NCI-H2107 (cell line): ENCODE measurements at places on chromosomes 2 and 18.

DNA sequence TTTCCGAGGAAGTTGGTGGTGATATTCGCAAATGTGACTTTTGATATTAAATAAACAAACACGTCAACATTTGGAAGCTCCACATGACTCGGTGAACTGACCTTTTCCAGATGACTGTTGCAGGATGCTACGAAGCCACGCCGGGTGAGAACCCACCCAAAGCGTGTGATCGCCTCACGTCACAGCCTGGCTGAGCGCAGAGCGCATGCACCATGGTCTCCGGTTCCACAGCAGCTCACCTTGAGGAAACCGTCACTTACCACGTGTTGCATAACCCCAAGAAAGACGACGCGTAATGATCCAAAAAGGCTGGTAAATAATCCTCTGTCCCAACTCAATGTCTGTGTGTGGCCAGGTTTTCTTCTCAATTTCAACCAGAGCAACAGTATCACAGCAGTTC lies 64.5 kb upstream of the CTDP1 start:
- no peak for DNase-seq

DNA sequence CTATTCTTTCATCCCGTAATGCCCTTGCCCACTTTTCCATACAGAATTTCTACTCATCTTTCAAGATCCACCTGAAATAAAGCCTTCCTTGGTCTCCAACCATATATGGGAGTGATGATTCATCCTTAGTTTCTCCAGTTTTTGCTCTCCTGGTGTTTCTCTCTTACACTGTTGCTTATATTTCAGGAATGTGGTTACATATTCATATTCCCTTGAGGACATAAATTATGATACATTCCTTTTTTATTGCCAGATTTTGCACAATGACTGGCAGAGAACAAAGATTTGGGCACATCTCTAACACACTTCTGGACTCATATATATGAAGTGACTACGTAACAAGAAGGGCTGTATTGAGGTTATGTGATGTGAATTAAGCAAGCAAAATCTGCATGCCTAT lies 1573.4 kb upstream of the NXPH2 start:
- no peak for DNase-seq

- no peak for DNase-seq
These were observed 158.6 kb downstream of the DYSF start for GRCh38 chr2:71611781-71612527.

- no peak for DNase-seq
These were observed 68.4 kb upstream of the MCFD2 start for GRCh38 chr2:46984040-46984439.

DNA sequence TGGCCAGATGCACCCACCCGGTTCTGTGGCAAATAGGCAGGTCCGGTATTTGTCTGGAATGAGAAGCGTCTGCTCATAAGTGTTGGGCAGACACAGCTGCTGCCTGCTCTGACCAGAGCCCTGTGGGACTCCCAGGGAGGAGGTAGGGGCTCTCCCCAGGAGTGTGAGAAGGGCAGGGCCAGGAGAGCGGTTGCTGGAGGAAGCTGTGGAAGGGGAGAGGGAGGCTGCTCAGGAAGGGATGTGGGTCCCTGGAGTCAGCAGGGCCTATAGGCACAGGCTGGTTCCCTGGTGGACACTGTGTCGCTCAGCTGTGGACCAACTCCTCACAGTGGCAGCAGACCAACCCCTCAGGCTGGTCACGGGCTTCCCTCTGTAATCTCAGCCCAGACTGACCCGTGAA lies 109.2 kb downstream of the DYSF start:
- DNase-seq = no peak

GRCh38 chr2:240429341-240429871 lies 6.1 kb upstream of the GPC1 start:
- DNase-seq = no peak

GRCh38 chr2:236162882-236163470 lies 5.2 kb downstream of the GBX2 start:
- DNase-seq = no peak

DNA sequence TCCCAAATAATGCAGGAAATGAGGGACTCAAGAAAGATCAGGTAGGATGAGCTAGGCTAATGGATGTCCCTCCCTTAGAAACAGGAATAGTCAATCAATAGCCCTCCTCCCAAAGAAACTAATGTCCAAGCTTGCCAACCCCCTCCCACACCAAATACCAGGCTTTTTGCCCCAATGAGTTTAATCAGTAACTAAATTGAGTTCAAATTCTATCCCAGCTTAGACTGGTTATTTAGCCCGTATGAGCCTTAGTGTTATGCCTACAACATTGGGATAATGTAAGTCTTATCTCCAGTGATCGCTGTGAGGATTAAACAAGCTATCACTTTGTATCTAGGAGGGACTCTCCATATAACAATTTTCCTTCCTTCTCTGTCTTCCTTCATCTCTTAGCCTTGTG lies 310.7 kb downstream of the DPP10 start:
- no peak for DNase-seq

GRCh38 chr18:24443870-24444269 lies 16.6 kb upstream of the HRH4 start:
- no peak for DNase-seq

DNA sequence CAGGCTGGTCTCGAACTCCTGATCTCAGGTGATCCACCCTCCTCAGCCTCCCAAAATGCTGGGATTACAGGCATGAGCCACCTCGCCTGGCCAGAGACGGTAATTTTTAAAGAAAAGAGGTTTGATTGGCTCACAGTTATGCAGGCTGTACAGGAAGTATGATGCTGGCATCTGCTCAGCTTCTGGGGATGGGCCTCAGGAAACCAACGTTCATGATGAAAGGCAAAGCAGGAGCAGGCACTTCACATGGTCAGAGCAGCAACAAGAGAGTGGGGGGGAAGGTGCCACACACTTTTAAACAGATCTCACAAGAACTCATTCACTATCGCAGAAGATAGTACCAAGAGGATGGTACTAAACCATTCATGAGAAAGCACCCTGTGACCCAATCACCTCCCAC lies 38.0 kb upstream of the GPD2 start:
- DNase-seq = no peak

DNA sequence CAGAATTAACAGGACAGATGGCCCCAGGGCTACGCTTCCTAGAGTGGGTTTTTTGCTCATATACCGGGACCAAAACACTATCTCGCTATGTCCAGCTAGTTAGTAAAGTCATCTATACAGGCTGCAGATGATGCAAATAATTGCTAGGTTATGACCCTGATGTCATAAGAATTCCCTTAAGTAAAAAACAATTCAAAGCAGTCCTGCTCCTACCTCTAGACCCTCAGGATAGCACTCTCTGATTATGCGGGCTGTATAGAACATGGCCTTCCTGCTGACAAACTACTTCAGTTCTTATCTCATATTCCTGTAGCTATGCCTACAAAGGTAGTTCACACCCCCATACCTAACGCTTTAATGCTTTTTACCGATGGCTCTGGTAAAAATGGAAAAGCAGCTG lies 13.2 kb downstream of the DYNAP start:
- no peak for DNase-seq

- no peak for DNase-seq
These were observed 40.4 kb downstream of the PSD4 start for GRCh38 chr2:113214141-113214540.

- DNase-seq = peak; percentile 92
These were observed at the start of gene FAHD2A for GRCh38 chr2:95402370-95403203. Gene FAHD2A (plus strand): TSS chr2:95402708. CDS start chr2:95405559, 2,851 bp downstream.

GRCh38 chr2:36379710-36380448 lies 24.3 kb downstream of the CRIM1 start:
- no peak for DNase-seq

DNA sequence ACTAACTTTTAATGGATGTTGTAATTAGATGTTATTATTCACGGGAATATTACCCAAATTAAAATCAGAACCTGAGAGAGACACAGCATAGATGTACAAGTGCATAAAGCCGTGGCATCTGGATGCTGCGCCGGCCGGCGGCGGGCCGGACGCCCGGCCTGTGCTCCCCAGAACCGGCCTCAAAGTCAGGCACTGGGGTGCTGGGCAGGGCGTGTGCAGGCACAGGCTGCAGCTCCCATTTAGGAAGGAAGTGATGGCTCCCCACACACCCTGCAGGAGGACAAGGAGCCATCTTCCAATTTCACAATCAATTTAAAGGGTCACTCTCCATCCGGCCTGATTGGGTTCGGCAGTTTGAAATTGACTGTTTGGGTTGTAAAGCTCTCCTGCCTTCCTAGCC lies 367.7 kb upstream of the SALL3 start:
- DNase-seq = no peak

GRCh38 chr18:22934789-22935188 lies 1.7 kb downstream of the RBBP8 start:
- DNase-seq = no peak

- DNase-seq = no peak
These were observed 427.7 kb downstream of the TGIF1 start for GRCh38 chr18:3877678-3878077.

GRCh38 chr2:169684135-169684565 lies 10.1 kb downstream of the CFAP210 start:
- no peak for DNase-seq

- no peak for DNase-seq
These were observed 163.5 kb upstream of the CXCR4 start for GRCh38 chr2:136281281-136282114.

GRCh38 chr18:37249171-37249886 lies 316.3 kb downstream of the CELF4 start:
- no peak for DNase-seq

- DNase-seq = no peak
These were observed 15.4 kb downstream of the PPM1B start for GRCh38 chr2:44184106-44184505.

DNA sequence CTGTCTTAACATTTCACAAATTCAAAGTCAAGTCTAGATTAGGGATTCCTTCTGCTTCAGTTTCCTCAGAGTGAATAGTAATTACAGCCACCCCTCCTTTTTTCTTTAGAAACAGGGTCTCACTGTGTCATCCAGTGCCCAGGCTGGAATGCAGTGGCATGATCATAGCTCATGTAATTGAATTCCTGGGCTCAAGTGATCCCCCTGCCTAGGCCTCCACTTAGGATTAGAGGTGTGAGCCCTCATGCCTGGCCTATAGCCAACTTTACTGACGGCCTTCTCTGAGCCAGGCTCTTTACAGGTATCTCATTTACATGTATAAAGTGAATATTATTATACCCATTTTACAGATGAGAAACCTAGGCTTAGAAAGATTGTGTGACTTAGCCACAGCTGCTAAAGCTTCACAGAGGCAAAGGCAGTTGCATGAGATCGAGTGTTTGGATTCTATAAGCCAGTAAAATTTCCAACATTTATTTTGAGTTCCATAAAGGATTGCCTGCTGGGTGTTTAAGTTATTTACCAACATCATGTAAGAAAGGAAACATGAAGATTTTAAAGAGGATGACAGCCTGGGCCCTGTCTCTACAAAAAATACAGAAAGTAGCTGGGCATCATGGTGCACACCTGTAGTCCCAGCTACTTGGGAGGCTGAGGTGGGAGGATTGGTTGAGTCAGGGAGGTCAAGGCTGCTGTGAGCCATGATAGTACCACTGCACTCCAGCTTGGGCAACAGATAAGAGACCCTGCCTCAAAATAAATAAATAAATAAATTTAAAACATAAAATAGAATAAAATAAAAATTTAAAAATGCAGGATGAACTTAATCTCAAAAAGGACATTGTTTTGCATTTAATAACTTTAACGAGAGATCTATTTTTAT lies 1.8 kb downstream of the ENOSF1 start:
- no peak for DNase-seq

DNA sequence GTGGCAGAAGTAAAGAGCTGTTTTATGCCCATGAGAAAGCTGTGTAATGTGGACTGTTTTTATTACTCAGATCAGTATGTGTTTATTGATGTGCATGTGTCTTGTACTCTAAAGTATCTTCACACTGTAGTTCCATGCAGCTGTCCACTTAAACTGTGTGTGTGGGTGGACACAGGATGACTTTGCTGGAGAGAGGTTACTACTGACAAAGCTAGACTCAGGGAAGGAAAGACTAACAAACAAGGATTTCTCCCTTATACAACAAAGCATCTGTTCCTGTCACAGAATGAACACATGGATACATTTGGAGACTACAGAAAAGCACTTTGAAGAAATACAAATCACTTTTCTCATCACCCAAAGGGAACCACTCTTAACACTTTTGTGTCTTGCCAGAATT lies 10.0 kb downstream of the FHOD3 start:
- DNase-seq = no peak

DNA sequence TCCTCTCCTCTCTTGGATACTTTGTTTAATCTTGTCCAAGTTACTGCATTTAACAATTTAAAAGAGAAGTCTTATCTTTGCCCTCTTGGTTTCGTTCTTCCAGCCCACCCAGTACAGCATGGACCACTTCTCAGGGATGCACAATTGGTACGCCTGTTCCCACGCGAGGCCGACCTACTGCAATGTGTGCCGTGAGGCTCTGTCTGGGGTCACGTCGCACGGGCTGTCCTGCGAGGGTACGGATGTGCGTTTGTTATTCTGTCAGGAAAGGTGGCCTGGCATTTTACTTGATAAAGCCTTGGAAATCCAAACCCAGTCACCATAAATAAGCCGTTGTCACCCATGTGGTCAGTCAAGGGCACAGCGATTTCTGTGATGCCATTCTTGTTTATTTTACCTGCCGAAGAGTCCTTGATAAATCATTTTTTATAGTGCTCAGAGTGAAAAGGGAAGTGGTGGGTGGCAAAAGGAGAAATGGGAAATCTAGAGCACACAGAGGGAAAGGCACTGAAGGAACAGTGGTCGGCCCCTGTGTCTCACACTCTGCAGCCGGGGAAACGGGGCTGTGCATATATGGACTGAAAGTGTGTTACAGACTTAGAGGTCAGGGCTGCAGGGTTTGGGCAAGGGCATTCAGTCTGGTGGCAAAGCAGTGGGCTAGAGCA lies 80.5 kb downstream of the DGKD start:
- no peak for DNase-seq

DNA sequence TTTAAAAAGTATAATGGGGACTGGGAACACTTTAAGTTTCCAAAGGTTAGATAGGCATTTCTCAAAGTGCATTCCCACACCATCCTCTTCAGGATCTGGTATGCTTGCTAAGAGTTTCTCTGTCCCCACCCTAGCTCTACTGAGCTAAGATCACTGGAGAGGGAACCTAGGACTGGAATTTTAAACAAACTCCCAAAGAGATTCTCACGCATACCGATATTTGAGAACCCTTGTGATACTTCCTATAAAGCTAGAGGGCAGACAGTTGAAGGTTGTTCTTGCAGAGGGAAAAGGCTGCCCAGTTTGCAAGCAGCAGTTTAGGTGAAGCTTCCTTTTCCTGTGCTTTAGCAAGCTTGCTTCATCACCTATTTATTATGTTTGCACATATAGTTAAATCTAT lies 3.6 kb downstream of the CNRIP1 start:
- no peak for DNase-seq

GRCh38 chr2:75600461-75601011 lies 39.8 kb upstream of the EVA1A start:
- no peak for DNase-seq

GRCh38 chr2:56680971-56681631 lies 497.3 kb downstream of the CCDC85A start:
- DNase-seq = no peak

- no peak for DNase-seq
These were observed 221.8 kb downstream of the INSIG2 start for GRCh38 chr2:118309946-118310680.

- DNase-seq = no peak
These were observed 136.6 kb downstream of the ZAP70 start for GRCh38 chr2:97849881-97850528.
